Activated CD4-positive, alpha-beta T cell treated with anti-CD3 and anti-CD28 coated beads, Interleukin-2, amount 10 ng/mL, durations not matched to agents 7 days and 5 days (primary cell): ENCODE measurements at places on chromosomes 7 and 10. TPM values are rescaled to one million over a fixed set of nuclear protein-coding genes. Genes with fewer than 3 reads are reported as not detected.

The CRPPA gene
- 0.58 TPM for total RNA-seq

The CCSER2 gene
- total RNA-seq, result 93.1 TPM

The CDH23 gene
- 4.5 TPM for total RNA-seq

The CYP3A7 gene
- total RNA-seq, result not detected

The MRLN gene
- total RNA-seq, result not detected

The SLC18A3 gene
- total RNA-seq, result not detected

The KLF14 gene
- total RNA-seq, result not detected

The RBP3 gene
- not detected for total RNA-seq

The IL6 gene
- 0.67 TPM for total RNA-seq

The MYL10 gene
- total RNA-seq, result not detected

The GIMAP2 gene
- 102 TPM for total RNA-seq

The FXYD4 gene
- total RNA-seq, result not detected

The RAB19 gene
- total RNA-seq, result 7.2 TPM

The ANXA8 gene
- 0.17 TPM for total RNA-seq

The ANLN gene
- total RNA-seq, result 87.9 TPM

The NCF1 gene
- 2.4 TPM for total RNA-seq

The ZNF398 gene
- total RNA-seq, result 17.1 TPM

The FZD8 gene
- 0.15 TPM for total RNA-seq

- DNase-seq, result no peak
Measured at GRCh38 chr10:29343607-29344038, 54.8 kb downstream of the LYZL1 start.

DNA sequence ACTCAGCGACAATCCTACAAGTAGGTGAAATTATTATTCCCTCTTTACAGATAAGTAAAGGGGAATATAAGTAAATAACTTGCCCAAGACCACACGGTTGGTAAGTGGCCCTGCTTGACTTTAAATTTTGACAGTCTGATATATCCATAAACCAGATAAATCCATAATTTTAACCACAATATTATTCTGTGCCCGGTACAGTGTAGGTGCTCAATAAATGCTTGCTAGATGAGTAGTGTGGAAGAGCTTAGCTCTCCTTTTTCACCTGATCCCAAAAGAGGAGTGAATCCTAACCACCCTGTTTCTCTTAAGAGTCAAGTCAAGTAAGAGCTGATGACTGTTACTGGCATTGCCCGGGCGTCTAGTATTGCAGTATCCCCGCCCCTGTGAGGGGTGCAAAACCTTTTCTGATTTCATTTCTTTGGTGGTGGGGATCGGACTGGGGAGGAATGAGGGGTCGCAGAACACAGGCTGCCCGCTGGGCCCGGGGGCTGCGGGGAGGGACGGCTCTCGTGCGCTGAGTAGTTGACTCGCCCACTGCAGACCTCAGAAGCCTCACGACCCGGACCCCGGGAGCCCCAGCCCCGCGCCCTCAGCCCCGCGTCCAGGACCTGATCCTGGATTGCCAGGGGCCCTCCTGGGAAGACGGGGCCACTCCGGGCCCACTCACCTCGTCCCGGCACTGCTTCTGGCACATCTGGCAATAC, 490 bp downstream of the KIN start:
- peak; percentile 10 for DNase-seq

DNA sequence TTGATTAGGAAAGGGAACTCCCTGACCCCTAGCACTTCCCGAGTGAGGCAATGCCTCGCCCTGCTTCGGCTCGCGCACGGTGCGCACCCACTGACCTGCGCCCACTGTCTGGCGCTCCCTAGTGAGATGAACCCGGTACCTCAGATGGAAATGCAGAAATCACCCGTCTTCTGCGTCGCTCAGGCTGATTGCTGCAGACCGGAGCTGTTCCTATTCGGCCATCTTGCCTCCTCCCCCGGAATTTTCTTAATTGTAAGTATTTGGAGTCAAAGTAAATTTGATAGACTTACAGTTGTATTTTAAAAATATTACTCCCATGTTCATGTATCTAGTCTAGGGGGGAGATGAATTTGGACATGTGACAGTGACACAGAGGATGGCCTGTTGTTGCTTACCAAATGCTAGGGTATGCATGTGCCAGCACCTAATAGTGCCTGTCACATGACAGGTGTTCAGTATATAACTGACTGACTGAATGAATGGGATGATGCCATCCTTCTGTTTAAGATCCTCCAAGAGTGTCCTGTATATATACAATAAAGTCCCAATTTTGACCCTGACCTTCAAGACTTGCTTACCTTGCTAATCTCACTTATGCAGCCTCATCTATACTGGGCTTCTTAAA, 42.0 kb upstream of the ICA1 start:
- no peak for DNase-seq

GRCh38 chr7:88437132-88437531, 130.4 kb upstream of the STEAP4 start:
- no peak for DNase-seq

- no peak for DNase-seq
Measured at GRCh38 chr10:111532139-111532538, 455.3 kb downstream of the ADRA2A start.

DNA sequence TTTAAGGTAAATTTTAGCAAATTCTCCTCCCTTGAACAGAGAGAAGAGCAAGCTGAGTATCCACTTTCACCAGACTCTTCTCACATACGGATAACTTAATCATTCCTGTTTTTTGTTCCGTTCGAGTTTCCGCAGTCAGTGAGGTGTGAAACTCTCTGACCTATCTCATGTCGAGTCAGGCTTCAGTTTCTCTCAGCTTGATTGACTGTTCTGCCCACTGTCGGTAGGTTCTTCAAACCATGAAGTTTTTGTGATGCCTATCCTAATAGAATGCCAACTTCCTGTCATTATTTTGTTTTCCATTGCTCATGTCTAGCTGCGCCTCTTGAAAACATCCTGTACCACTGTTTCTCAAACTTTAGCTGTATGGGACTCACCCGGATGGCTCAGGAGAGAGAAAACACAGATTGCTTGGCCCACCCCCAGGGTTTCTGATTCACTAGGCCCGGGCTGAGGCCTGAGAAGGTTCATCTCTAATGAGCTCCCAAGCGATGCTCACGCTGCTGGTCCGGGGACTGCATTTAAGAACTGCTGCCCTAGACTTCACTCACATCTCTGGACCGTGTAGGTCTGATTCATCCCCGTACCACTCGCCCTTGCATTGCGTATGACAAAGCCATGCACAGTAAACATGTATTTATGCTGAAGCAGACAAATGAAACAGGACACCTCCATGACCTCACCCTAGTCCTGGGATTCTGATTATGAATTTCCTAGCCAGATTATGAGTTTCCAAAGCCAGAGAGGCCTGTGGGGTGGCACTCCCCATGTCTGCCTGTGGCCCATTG, 208.4 kb upstream of the AGK start:
- DNase-seq, result no peak

DNA sequence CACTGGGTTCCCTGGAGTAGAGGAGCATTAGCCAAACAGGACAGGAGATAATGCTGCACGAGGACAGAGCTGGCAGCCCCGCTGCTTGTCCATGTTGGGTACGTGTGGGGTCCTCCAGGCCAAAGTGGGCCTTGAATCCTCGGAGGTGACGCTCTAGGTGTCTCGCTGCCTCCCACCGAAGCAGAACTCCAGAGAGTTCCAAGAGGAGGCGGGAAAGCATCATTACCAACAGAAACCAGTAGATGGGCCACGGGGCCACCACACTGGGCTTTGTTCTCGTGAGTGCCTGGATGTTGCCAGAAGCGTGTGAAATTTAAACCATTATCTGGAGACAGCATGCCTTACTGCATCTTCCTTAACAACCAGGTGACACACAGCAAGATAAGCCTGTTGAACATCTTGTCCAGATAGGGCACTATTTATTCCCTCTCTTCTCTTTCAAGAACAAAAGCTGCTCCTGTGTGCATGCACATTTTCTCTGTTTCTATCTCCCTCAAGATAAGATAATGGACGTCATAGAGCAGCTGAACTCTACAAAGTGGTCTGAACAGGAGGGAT, 56.8 kb downstream of the TNS3 start:
- DNase-seq, result no peak

GRCh38 chr7:2074691-2075090, 158.1 kb downstream of the MAD1L1 start:
- no peak for DNase-seq

- DNase-seq, result no peak
Measured at GRCh38 chr7:115008465-115009114, 86.7 kb downstream of the MDFIC start.

GRCh38 chr10:19719284-19719683, 96.9 kb upstream of the PLXDC2 start:
- no peak for DNase-seq

- no peak for DNase-seq
Measured at GRCh38 chr10:17250736-17251135, 22.7 kb downstream of the VIM start.

- no peak for DNase-seq
Measured at GRCh38 chr7:105448181-105448580, 59.5 kb upstream of the SRPK2 start.

DNA sequence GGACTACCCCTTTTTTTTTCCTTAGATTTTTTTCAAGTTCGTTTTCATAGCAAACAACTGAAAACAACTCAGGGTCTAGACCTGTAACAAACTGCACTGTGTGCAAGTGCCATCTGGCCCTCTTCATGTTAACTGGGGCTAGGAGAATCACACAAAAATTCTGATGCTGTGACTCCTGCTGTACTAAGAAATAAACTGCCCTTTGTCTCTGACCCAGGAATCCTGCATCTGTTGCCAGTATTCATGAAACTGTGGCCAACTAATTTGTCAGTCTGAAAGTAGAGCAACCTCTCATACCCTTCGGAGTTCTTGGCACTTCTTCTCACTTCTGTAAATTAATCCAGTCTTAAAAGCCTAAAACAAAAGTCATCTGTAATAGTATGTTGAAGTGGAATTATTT, 218.4 kb upstream of the PCDH15 start:
- no peak for DNase-seq

GRCh38 chr10:122999347-122999746, 9.2 kb downstream of the IKZF5 start:
- DNase-seq, result no peak

DNA sequence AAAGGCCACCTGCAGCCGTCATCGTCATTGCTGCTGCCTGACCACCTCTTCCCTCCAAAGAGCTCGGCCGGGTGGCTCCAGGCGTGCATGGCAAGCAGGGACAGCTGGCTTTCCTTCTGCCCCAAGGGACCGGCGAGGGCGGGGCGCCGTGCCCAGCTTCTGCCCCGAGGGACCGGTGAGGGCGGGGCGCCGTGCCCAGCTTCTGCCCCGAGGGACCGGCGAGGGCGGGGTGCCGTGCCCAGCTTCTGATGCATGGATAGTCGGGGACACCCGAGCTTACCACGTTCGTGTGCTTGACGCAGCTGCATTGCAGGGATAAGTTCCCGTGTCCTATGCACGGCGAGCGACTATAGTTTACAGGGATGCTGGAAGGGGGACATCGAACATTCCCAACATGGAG, 27.0 kb downstream of the CFAP46 start:
- DNase-seq, result no peak

DNA sequence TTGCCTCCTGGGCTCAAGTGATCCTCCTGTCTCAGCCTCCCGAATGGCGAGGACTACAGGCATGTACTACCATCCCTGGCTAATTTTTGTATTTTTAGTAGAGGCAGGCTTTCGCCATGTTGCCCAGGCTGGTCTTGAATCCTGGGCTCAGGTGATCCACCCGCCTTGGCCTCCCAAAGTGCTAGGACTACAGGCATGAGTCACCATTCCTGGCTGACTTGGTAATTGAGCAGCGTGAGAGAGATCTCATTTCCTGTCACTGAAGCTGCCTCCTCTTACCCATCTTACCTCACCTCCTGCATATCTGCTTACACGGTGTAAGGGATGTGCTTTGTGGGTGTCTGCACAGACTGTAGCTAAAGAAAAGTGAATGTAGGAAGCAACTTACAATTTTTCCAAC, 9.7 kb downstream of the IFIT3 start:
- peak; percentile 30 for DNase-seq

DNA sequence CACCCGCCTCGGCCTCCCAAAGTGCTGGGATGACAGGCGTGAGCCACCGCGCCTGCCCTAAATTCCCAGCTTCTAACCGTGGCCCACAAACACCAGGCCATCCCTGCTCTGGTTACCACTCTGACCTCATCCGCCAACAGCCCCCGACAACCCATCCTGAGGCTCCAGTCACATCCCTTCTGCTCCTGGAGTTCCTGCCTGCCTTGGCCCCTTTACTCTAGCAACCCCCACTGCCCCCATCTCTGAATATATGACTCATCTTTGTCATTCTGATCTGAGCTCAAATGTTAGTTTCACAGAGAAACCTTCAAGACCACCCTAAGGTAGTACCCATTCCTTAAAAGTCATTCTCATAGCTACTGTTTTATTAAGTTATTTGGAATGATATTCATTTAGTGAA, 26.6 kb downstream of the RHEB start:
- DNase-seq, result no peak

DNA sequence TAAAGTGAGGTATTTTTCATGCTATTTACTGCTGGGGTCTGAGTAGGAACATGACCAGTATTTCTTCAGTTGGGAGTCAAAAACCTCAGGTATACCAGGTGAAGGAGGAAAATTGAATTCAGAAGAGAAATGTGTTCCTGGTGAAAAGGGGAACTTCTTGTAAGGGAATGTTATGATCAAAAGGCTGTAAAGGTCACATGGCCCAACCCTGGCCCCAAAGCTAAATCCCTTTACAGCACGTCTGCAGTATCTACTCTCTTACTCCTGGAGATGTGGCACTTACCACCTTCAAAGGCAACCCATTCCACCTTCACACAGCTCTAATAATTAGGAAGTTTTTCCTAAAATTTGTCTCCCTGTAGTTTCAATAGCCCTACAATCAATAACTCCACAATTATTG, 15.2 kb downstream of the PIK3AP1 start:
- no peak for DNase-seq

DNA sequence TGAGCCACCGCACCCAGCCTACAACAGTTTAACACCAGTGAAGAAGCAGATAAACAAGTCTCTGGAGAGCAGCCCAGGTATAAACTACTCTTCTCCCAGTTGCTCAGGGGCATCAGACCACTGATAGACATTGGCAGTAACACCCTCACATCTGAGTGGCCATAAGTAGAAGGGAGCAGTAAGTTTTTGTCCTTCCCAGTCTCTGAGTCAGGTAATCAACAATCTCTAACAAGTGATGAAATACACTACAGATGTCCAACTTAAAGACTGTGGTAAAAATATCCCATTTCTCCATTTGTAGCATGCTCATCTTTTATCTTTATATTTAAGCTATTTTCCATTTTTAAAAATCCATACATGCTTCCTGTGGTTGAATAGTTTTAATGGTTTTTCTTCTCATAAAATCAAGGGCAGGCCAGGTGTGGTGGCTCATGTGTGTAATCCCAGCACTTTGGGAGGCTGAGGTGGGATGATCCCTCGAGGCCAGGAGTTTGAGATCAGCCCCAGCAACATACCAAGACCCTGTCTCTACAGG, 78.6 kb downstream of the GSAP start:
- no peak for DNase-seq

DNA sequence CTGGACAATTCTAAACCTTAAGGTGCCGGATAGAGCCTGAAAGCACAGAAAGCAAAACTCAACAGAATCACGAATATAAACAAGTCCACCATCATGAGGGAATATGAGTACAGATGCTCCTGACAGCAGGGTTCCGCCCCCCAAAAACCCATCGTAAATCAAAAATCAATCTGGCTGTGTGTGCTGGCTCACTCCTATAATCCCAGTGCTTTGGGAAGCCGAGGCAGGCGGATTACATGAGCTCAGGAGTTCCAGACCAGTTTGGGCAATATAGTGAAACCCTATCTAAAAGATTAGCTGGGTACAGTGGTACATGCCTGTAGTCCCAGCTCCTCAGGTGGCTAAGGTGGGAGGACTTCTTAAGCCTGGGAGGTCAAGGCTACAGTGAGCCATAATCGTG, 12.2 kb downstream of the BUD31 start:
- no peak for DNase-seq

- no peak for DNase-seq
Measured at GRCh38 chr10:97974526-97975525, 55.6 kb downstream of the CRTAC1 start.
